EL (cell line): ENCODE measurements at places on chromosomes 6 and 20.

DNA sequence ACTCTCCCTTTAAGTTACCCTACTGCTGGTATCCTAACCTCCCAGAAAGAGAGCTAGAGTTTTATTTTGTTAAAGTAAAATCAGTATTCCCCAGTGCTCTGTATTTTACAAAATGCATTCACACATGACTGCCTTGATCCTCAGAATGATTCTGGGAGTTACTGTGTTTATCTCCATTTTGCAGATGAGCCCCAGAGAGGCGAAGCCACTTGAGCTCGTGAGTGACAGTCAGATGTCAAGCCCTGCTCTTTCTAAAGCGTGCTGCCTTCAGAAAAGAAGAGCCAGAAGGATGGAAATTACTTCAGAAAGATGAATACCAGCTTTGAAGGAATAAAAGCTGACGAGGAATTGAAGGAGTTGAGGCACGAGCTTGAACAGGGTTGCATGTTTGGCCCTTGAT lies 14.1 kb upstream of the OSER1 start:
- no peak for DNase-seq

GRCh38 chr6:151216804-151217203 lies 23.0 kb upstream of the AKAP12 start:
- DNase-seq = no peak

DNA sequence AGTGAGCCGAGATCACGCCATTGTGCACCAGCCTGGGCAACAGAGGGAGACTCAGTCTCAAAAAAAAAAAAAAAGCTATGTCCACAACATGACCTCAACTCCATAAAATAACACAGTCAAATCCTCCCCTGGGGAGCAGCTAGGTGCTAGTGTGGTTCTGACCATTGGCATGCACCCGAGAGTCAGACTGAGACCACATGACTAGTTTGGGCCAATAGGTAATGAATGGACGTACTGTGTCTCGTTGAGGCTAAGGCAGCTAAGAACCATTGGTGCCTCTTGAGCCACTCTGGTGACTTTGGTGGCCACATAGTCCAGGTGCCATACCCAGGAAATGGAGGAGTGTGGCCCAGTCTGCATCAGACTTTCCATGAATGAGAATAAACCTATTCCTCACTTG lies 40.3 kb downstream of the ATP9A start:
- DNase-seq = no peak

- DNase-seq = no peak
These were observed 175.8 kb upstream of the RALGAPA2 start for GRCh38 chr20:20888266-20888656.

DNA sequence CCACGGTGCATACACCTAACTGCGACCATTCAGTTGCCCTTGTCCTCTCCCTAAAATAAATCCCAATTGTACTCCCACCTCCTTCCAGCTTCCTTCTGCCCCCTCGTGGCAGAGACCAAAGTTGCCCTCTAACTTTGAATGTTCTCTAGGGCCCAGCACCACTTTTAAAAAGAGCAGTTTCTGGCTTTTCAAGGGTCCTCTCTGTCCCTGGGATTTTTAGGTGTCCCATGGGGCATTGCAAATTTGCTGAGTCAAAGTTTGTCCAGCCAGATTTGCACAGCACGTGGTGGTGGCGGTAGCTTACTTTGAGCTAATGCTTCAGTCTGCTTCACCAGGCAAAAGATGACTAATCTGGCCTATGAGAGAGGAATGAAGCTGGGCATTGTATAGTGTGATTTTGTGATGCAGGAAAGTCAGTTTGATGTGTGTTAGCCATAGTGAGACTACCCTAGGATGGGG lies 100.2 kb downstream of the PERP start:
- peak; percentile 31 for DNase-seq

GRCh38 chr6:36122495-36123269 lies 7.6 kb upstream of the MAPK13 start:
- no peak for DNase-seq

DNA sequence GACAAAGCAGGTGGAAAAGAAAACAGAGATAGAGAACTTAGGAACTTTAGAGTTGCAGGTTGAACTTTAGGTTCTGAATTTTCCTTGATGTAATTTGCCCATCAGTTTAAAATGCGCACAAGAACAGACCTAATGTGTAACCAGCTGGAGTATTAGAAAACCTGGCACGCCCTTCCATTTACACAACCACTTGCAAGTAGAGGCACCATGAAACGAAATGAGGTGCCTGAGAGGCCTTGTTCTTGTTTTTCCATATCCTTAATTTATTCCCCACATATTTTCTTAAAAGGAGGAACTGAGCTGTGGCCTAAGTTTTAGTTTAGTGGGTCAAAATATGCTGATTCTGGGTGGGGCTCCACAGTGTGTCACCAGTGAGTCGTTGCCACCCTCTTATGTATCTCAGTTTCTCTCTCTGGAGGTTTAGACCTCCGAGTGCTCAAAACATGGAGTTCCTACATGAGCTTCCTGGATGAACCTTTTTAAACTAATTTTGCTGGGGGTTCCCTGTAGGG lies 17.2 kb upstream of the IL22RA2 start:
- no peak for DNase-seq
